ENCODE measurements at places on chromosomes 13 and 19.

GRCh38 chr19:33902802-33903488 is 106.3 kb downstream of the KCTD15 start:
- no peak for DNase-seq

DNA sequence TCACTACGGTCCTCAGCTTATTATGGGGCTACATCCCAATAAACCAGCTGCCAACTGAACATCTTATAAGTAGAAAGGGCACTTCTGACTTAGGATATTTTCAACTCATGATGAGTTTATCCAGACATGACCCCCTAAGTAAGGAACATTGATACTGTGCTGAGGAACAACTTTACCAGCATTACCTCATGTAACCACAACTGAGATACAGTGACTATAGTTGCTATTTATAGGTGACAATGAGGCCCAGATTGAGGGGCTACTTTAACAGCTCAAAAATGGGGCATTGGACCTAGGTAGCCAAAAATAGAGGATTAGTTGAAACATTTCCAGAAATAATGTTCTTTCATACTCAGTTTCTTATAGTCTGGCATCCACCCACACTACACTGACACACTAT is 26.8 kb downstream of the SKA3 start:
- no peak for DNase-seq

GRCh38 chr19:54357381-54357780 is 7.3 kb downstream of the LAIR1 start:
- no peak for DNase-seq

DNA sequence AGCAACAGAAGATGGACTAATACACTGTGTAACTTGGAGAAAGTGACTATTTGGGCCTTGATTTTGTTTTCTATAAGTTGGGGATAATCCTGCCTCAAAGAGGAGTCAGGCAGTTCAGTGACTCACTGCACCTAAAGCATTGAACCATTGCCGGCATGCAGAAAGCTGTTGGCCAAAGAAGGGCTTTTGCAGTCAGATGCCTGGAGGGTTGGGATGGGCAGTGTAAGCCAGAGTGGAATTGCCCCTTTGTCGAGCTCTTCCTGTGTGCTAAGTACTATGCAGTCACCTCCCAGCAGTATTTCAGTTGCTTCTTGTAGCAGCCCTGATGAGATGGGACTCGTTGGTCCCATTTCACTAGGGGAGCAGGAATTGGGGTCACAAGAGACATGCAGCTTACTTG is 11.1 kb downstream of the ZNF473 start:
- no peak for DNase-seq

DNA sequence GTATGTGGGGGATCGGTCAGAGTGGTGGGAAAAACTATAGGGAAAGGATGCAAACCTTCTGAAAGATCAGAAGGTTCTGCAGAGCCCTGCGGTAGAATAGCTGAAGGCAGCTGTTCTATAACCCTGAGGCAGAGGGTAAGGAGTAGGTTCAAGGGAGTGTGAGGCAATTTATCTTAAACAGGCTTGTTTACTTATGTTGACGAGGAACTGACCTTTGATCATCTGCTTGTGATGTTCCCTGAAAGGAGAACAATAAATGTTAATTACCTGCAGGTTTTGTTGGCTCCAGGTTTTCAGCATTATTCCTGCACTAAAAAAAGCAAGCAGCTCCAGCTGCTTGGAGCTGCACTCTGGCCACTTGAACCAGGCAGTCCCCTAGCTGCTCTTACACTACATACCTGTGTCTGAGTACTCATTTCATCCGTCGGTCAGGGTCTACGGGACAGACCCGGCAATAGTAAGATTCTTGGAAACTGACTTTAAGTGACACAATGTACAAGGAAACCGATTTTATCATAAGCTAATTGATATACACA is 202.1 kb downstream of the TBC1D4 start:
- no peak for DNase-seq

DNA sequence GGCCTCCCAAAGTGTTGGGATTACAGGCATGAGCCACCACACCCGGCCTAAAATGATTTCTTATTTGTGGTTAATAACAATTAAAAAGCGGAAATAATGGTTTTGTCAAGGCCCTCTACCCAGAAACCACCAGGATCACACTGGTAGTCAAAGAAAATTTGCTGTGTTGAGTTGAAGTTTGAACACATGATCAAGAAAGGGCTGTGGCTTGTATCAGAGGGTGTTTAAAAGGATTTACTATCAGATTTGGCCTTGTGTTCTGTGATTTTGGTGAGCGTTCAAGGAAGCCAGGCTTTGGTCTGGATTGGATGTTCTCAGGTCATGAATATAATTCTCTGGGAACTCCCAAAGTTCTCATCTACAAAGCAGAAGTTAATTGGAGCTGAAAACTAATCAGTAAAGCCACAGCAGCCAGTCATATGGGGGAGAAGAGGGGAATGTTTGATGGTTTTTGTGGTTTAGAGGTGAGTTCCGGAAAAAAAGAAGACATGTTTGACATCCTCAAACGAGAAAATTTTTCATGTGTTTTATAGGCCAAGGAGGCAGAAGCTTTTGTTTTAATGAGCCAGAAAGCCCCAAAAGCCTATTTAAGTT is 10.6 kb upstream of the ZNF556 start:
- DNase-seq = no peak

- no peak for DNase-seq
Observed at GRCh38 chr13:48838193-48838973, 137.3 kb upstream of the FNDC3A start.

DNA sequence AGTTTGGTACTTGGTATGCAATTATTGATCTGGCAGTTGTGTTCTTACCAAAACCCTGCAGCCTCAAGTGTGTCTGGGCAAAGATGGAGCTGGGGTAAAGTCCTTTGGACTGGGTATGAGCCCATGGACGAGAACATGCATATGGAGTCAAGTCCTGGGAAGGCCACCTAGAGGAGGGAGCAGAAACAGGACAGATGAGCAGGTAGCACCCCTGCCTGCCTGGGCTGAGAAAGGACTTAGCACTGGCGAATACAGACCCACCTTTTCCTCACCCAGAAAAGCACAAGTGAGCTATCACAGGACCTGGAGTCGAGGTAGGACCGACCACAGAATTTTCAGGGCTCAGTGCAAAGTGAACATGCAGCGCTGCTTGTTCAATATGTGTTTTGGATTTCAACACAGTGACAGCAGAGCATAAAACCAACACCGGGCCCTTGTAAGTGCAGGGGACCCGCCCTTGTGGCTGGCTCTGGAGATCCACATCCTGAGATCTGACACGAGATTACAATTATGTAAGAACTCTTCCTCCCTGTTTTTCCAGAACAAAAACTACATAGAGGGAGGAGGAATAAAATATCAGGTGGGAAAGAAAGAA is 25.9 kb downstream of the IGFL2 start:
- no peak for DNase-seq

- peak; percentile 31 for DNase-seq
Observed at GRCh38 chr19:46985542-46986415, 33.9 kb upstream of the NPAS1 start.

- no peak for DNase-seq
Observed at GRCh38 chr13:25409938-25410337, 38.2 kb downstream of the ATP8A2 start.

GRCh38 chr13:66864627-66865026 is 365.5 kb downstream of the PCDH9 start:
- no peak for DNase-seq

- DNase-seq = peak; percentile 44
Observed at GRCh38 chr19:18488838-18489626, 32.8 kb downstream of the ELL start.

DNA sequence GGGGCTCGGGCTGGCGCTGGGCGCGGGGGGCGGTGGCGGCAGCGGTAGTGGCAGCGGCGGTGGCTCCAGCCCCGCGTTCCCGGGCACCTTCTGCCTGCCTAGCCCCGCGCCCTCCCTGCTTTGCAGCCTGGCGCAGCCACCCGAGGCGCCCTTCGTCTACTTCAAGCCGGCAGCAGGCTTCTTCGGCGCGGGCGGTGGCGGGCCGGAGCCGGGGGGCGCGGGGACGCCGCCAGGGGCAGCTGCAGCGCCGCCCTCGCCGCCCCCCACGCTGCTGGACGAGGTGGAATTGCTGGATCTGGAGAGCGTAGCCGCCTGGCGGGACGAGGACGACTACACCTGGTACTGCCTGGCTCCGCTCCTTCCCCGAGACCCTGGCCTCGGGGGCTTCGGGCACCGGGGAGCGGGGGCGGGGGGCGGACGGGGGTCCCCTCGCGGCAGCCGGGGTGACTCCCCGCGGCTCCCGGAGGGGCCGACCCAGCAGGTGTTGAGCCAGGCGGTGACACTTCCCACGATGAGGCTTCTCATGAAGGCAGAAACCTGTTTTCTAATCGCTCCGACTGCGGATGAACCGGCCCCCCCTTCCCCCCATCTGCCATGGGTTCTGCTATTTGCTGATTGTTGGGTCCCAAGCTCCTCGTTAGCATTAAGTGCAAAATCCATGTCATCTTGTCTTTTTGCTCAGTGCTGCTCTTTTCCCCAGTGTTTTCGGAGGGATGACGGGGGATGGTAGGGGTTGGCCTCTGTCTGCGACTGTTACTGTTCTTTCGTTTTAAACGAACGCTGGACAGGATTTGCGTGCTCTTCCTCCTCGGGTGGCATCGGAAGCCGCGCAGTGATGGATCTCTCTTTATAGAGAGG is 943 bp downstream of the SLAIN1 start:
- peak; percentile 77 for DNase-seq
